ENCODE measurements at places on chromosomes 7 and 10. TPM values are rescaled to one million over a fixed set of nuclear protein-coding genes. Genes with fewer than 3 reads are reported as not detected.

Gene NPY
- not detected for total RNA-seq

Gene EVX1
- not detected for total RNA-seq

Gene AKR1C2
- 25.7 TPM for total RNA-seq

Gene TMEM273
- total RNA-seq, result 52.3 TPM

DNA sequence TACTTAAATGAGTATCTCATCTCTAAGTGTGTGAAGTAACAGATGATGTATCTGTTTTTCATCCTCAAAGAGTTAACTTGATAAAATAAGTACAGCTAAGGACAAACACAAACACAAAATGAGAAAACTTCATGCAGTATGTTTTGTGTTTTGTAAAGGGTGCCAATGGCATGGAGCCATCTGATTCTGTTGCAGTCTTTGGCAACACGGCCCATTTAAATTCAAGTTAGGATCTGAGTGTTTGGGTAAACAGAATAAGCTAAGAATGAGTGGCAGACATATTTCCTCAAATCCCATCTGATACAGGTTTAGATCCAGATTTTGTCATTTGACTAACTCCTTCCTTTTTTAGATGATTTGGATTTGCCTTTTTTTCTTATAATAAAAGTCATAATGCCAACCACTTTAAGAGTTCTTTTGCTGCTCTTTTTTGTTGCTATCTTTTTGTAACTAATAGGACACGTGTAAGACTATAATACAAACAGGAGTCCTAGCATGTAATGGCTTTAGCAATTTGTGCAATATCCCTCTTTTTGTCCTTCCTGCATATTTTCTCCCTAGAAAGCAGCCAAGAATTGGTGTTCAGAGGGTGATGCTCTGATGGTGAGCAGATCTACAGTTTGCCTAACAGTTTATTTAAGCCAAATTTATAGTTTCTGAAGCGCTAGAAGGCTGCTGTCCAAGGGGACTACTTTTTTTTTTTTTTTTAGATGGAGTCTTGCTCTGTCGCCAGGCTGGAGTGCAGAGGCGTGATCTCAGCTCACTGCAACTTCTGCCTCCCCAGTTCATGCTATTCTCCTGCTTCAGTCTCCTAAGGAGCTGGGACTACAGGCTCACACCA lies 18.9 kb upstream of the ACTA2 start:
- no peak overlapping the region for H3K4me3 ChIP-seq
- no peaks in the 10 kb centered on the region for H3K36me3 ChIP-seq
- H3K27ac ChIP-seq, result no peak overlapping the region

GRCh38 chr7:111639934-111640333 lies 77.6 kb upstream of the IMMP2L start:
- H3K36me3 ChIP-seq, result no peaks in the 10 kb centered on the region
- H3K4me3 ChIP-seq, result no peak overlapping the region
- H3K4me1 ChIP-seq, result no peaks in the 10 kb centered on the region

GRCh38 chr10:76463111-76463510 lies 1031.7 kb downstream of the LRMDA start:
- H3K4me3 ChIP-seq, result no peak overlapping the region
- no peaks in the 10 kb centered on the region for H3K36me3 ChIP-seq
- H3K27me3 ChIP-seq, result no peaks in the 10 kb centered on the region
- DNase-seq, result no peak
- H3K27ac ChIP-seq, result no peak overlapping the region

GRCh38 chr10:118501171-118501570 lies 94.3 kb downstream of the PRLHR start:
- no peak overlapping the region for H3K27ac ChIP-seq
- no peaks in the 10 kb centered on the region for H3K4me1 ChIP-seq
- H3K4me3 ChIP-seq, result no peak overlapping the region
- H3K27me3 ChIP-seq, result no peaks in the 10 kb centered on the region
- H3K36me3 ChIP-seq, result no peaks in the 10 kb centered on the region

GRCh38 chr7:151012911-151013347 lies 11.4 kb downstream of the ATG9B start:
- peaks cover 3% of the 10 kb centered on the region for H3K27me3 ChIP-seq
- no peaks in the 10 kb centered on the region for H3K36me3 ChIP-seq
- DNase-seq, result no peak
- no peak overlapping the region for H3K27ac ChIP-seq
- H3K4me1 ChIP-seq, result peaks cover 42% of the 10 kb centered on the region

DNA sequence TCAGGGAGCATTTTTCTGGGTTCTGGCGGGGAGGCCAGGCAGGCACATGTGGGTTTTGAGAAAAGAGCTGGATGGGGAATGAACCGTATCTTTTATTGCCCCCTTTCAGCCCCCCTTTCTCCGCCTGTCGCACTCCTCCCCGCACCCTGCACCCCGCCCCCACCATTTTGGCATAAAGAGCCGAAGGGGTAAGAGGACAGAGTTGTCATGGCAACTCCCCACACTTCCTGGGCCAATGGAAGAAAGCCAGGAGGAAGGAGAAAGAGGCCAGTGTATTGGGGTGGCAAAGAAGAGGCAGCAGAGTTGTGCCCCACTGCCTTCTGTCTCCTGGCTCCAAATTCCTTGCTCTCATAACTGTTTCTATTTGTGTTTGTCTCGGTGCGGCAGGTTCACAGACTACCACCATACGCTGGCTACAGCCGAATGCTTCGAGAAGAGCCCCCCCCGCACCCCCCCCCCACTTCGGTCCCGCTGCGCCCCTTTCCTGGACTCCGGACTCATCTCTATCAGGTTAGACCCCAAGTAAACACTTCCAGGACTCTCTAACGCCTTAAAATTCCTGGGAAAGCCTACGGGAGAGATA lies 3.4 kb downstream of the KCNIP2 start:
- H3K27ac ChIP-seq, result no peak overlapping the region
- H3K27me3 ChIP-seq, result no peaks in the 10 kb centered on the region
- no peak for DNase-seq
- H3K4me1 ChIP-seq, result peaks cover 17% of the 10 kb centered on the region
- H3K4me3 ChIP-seq, result peak overlapping the region; percentile 46
- H3K36me3 ChIP-seq, result peaks cover 2% of the 10 kb centered on the region

DNA sequence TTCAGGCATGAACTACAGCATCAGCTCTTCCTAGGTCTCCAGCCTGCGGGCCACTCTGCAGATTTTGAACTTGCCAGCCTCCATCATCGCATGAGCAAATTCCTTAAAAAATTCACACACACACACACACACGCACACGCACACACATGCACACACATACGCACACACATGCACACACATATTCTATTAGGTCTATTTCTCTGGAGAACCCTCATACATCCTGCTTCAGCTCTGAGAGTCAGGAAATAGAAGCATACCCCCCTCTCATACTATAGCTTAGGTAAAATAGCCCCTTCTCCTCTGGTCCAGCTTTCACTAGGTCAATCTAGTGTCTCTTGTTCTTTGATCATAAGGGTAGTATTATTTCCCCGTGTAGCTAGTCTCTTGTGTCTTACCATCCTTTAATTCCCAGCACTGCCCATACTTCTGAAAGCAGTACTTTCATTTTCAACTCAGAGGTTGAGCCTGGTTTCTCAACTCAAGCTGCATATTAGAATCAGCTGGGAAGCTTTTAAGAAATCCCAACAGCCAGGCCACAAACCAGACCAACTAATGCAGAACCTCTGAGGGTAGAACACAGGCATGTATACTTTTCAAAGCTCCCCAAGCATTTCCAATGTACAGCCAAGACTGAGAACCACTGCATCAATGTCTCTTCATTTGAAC lies 30.9 kb upstream of the ITGB8 start:
- H3K27me3 ChIP-seq, result no peaks in the 10 kb centered on the region
- no peaks in the 10 kb centered on the region for H3K36me3 ChIP-seq
- H3K27ac ChIP-seq, result no peak overlapping the region
- peaks cover 8% of the 10 kb centered on the region for H3K4me1 ChIP-seq
- no peak overlapping the region for H3K4me3 ChIP-seq

DNA sequence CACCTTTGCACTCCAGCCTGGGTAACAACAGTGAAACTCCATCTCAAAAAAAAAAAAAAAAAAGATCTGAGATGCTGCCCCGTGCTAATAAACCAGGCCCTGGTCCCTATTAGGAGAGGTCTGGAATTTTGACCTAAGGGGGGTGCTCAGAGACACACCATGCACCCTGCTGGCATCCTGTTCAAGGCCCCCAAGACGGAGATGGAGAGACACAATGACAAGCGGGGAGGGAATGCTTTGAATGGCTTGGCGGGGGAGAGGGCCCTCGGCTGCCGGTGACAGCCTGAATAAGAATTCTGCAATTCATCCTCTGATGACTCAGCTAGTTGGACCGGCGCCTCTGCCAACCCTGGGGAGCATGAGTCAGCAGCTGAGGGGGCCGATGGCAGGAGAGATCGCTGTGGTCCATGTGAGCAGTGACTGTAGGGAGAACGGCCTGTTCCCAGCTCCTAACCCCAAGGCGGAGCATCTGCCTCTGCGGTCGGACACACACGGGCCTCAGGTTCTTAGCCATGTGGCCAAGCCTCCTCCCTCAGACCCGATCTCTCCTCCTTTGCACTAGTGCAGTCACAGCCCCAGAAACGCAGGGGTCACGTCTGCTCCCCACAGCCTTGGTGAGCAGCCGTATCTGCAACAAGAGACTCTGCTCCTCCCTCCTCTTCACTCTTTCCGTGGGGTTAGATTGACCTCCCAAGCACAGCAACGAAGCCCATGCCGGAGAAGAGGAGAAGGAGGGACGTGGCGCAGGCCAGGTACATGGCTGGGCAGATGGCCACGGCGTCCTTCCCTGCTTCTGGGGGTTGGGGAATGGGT lies 14.9 kb downstream of the TRIM56 start:
- H3K4me3 ChIP-seq, result no peak overlapping the region
- H3K27ac ChIP-seq, result peak overlapping the region; percentile 61
- no peaks in the 10 kb centered on the region for H3K27me3 ChIP-seq
- H3K4me1 ChIP-seq, result peaks cover 19% of the 10 kb centered on the region
- DNase-seq, result peak; percentile 79
- no peaks in the 10 kb centered on the region for H3K36me3 ChIP-seq

- no peaks in the 10 kb centered on the region for H3K36me3 ChIP-seq
These were observed 14.5 kb downstream of the VWDE start for GRCh38 chr7:12389089-12389700.

GRCh38 chr7:69564454-69565417 lies 33.5 kb upstream of the AUTS2 start:
- no peak for DNase-seq
- H3K27ac ChIP-seq, result no peak overlapping the region
- H3K27me3 ChIP-seq, result no peaks in the 10 kb centered on the region
- H3K4me1 ChIP-seq, result no peaks in the 10 kb centered on the region

DNA sequence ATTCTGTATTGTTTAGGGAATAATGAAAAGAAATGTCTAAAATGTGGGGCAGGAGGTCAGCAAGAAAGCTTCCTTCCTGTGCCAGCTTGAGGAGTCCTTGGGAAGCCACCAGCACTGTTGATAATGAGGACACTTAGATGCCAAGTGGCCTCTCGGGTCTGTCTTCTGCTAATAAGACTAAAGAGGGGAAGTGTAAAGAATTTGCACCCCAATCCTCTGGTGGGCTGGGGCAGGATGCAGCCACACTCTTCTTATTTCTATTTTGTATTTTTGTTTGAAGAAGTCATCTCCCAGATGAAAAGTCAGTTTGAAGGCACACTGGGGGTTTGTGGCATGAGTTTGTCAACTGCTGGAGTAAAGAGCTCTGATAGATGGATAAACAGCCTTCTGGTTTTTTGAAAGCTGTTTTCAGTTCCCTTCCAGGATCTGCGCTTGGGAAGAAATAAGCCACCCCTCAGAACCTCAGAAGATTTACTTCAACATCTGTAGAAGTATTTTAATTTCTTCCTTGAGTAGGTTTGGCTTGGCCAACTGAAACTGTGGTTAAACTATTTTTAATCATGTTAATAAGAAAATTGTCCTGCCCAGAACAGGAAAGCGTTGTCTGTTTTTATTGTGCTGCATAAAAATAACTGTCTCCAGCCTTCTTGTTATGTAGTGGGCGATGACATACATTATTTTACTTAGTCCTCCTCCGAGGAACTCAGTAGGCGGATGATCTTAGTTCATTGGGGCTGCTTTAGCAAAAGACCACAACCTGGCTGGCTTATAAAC lies 128.8 kb upstream of the GPR26 start:
- H3K4me3 ChIP-seq, result no peak overlapping the region
- H3K27me3 ChIP-seq, result no peaks in the 10 kb centered on the region
- H3K27ac ChIP-seq, result no peak overlapping the region
- no peaks in the 10 kb centered on the region for H3K4me1 ChIP-seq
- H3K36me3 ChIP-seq, result no peaks in the 10 kb centered on the region

DNA sequence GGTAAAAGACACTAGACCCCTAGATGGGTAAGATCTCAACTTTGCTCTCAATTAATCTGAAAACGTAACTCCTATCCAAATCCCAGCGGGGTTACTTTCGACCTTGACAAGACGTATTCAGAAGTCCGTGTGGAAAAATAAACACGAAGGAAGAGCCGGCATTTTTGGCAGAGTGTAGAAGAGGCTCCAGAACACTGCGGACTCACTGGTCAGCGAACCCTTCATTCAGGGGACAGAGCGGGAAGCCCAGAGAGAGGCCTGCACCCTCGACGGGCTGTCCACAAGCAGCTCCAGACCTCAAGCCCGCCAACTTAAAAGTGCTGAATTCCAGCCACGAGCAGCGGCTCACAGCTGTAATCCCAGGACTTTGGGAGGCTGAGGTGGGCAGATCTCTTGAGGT lies 54.7 kb downstream of the DPYSL4 start:
- DNase-seq, result no peak
- no peaks in the 10 kb centered on the region for H3K4me1 ChIP-seq
- no peak overlapping the region for H3K27ac ChIP-seq
- no peaks in the 10 kb centered on the region for H3K27me3 ChIP-seq

DNA sequence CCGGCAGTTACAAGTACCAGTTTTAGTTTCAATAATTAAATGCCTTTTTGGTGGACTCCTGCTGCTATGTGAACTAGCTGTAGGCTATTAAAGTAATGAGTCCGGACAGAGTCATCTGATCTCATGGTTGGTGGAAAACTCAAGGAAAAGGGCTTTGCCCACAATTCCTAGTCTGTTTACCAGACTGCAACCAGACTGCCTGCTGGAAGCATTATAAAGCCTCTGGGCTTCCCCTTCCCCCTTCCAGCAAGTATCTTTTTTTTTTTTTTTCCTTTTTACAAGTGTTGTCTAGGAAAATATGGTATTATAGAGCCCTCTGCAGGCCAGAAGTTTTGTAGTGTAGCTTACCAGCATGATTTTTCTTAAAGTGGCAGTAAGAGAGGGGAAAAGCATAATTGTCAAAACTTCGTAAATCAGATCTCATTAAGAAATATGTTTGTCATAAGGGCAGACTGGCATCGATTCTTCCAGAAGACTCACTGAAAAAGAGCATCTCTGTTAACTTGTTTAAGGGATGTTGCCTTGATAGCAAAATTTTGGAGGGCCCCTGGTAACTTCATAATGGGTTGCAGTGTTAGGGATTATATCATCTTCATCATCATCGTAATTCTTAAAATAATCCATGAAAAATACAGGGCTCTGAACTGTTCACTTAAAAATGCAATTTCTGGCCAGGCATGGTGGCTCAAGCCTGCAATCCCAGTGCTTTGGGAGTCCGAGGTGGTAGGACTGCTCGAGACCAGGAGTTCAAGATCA lies 181.3 kb downstream of the TAX1BP1 start:
- DNase-seq, result no peak
- H3K4me3 ChIP-seq, result no peak overlapping the region
- no peaks in the 10 kb centered on the region for H3K27me3 ChIP-seq
- H3K36me3 ChIP-seq, result no peaks in the 10 kb centered on the region
- H3K4me1 ChIP-seq, result peaks cover 11% of the 10 kb centered on the region

GRCh38 chr7:41641011-41641664 lies 61.8 kb downstream of the INHBA start:
- no peaks in the 10 kb centered on the region for H3K4me1 ChIP-seq
- H3K27me3 ChIP-seq, result no peaks in the 10 kb centered on the region
- DNase-seq, result no peak
- no peaks in the 10 kb centered on the region for H3K36me3 ChIP-seq
- H3K27ac ChIP-seq, result no peak overlapping the region

- H3K27me3 ChIP-seq, result no peaks in the 10 kb centered on the region
- no peaks in the 10 kb centered on the region for H3K36me3 ChIP-seq
- no peaks in the 10 kb centered on the region for H3K4me1 ChIP-seq
- DNase-seq, result no peak
These were observed 70.6 kb downstream of the CCDC71L start for GRCh38 chr7:106590209-106590816.
